HFF-Myc (cell line): ENCODE measurements at places on chromosomes 2 and 18.

DNA sequence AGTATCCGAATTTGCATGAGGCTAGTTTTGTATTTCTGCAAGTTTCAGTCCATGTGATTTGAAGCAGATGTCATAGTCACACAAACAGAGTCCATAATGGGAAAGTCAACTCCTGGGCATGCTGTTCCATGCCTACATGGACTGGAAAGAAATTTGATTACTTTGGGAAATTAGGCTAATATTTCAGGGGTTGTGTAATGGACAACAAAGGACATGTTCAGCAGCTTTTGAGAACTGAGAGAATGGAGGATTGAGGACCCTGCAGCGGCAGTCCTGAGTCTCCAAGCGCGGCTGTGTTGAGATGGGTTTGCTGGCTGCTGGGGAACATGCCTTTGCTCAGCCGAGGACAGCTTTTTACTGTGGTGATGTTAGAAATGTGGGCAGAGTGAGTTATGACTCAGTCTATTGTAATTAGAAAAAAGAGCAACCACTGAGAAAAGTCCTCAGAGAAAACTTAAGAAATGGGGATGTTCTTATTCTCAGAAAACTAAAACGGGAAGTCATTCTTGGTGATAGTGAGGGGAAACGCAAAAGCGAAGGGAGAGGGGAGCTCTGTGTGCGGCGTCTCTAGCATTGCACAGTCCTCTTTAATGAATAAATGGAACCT, 149.2 kb downstream of the FAM210A start:
- no peak for DNase-seq

DNA sequence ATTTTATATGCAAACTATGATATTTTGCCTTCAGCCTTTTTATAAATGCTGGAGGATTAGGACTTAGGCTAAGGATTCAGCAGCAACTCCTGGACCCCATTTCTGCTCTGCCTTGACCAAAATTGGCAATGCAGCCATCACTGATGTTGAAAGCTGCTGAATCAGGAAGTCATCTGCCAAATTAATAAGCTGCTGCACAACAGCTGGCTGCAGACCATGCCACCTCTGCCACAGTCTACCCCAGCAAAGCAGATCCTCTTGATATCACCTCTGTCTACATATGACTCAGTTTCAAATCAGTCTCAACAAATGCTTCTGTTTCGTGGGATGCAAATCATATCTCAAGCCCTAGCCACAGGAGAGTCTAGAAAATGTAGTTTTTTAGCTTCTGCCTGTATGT, 7.1 kb upstream of the SOS1 start:
- no peak for DNase-seq

- DNase-seq, result no peak
Measured at GRCh38 chr2:115083225-115083624, 640.8 kb downstream of the DPP10 start.

GRCh38 chr2:191462370-191462769, 215.6 kb upstream of the NABP1 start:
- no peak for DNase-seq

GRCh38 chr2:148994341-148994740, 44.2 kb upstream of the LYPD6B start:
- no peak for DNase-seq

GRCh38 chr2:85994421-85994777, 105.6 kb upstream of the ST3GAL5 start:
- no peak for DNase-seq
